ENCODE measurements at places on chromosomes 4 and X.

DNA sequence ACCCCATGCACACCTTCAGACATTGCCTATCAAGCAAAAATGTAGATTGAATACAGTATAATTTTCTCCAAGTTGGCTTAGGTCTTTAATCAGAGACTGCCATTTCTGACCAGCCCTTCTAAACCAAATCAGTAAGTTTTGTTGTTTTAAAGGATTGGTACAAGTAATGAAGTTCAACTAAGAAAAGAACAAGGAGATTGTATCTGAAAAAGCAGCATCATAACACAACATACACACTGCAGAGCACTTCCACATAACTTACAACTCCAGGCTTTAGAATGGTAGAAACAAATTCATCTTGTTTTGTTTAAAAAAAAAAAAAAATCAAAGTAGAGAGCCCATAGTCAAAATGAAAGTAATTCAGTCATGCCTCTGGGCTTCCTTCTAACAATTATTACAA is 16.1 kb upstream of the AMBN start:
- H3K27me3 ChIP-seq: peaks cover 4% of the 10 kb centered on the region
- H3K27ac ChIP-seq: no peak overlapping the region
- H3K4me1 ChIP-seq: peaks cover 32% of the 10 kb centered on the region
- H3K36me3 ChIP-seq: peaks cover 5% of the 10 kb centered on the region
- H3K4me3 ChIP-seq: no peak overlapping the region
- DNase-seq: no peak

- DNase-seq: no peak
- no peak overlapping the region for H3K27ac ChIP-seq
- H3K27me3 ChIP-seq: no peaks in the 10 kb centered on the region
- H3K4me3 ChIP-seq: no peak overlapping the region
These were observed 32.7 kb downstream of the TMEM47 start for GRCh38 chrX:34624416-34624815.

DNA sequence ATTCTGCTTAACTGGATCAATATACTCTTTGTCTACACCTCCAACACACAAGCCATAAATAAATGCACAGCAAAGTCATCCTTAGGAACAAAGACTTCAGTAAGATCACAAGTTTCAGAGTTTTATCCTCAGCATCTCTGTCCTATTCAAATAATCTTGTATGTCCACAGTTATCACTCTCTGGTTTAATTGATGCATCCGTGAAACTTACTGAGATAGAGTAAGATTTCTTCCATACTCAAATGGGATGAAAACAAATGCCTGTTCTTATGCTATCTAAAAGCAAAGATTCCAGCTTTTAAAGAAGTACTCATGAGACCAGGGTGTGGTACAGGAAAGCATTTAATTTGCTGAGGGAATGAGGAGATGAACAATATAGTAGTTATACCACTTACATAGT is 184.6 kb upstream of the SLC7A11 start:
- no peak for DNase-seq
- H3K27me3 ChIP-seq: no peaks in the 10 kb centered on the region
- H3K36me3 ChIP-seq: no peaks in the 10 kb centered on the region
- H3K4me1 ChIP-seq: no peaks in the 10 kb centered on the region
- no peak overlapping the region for H3K4me3 ChIP-seq

DNA sequence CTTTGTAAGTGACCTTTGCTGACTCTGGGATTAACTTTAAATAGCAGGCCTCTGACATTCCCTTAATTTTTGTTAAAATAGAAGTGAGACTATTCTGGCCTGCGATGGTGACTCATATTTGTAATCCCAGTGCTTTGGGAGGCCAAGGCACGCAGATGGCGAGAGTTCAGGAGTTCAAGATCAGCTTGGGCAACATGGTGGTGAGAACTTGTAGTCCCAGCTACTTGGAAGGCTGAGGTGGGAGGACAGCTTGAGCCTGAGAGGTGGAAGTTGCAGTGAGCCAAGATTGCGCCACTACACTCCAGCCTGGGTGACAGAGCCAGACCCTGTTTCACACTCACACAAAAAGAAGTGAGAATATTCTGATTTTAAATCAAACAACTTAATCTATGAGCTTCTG is 27.3 kb downstream of the ZNF330 start:
- H3K36me3 ChIP-seq: no peaks in the 10 kb centered on the region
- no peak overlapping the region for H3K27ac ChIP-seq
- no peak for DNase-seq

GRCh38 chr4:146469022-146469421 is 52.7 kb downstream of the SLC10A7 start:
- no peaks in the 10 kb centered on the region for H3K4me1 ChIP-seq
- no peaks in the 10 kb centered on the region for H3K36me3 ChIP-seq

DNA sequence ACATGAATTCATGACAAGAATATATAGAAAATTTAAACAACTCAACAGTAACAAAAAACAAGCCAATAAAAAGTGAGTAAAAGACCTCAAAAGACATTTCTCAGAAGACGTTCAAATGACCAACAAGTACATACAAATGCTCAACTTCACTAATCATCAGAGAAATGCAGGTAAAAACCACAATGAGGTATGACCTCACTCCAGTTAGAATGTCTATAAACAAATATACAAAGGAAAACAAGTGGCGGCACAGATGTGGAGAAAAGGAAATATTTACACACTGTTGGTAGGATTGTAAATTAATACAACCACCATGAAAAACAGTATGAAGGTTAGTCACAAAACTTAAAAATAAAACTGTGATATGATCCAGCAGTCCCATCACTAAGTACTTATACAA is 1033.1 kb downstream of the RAPGEF2 start:
- H3K4me1 ChIP-seq: no peaks in the 10 kb centered on the region
- H3K27ac ChIP-seq: no peak overlapping the region
- H3K36me3 ChIP-seq: peaks cover 16% of the 10 kb centered on the region
- no peaks in the 10 kb centered on the region for H3K27me3 ChIP-seq
- H3K4me3 ChIP-seq: no peak overlapping the region

DNA sequence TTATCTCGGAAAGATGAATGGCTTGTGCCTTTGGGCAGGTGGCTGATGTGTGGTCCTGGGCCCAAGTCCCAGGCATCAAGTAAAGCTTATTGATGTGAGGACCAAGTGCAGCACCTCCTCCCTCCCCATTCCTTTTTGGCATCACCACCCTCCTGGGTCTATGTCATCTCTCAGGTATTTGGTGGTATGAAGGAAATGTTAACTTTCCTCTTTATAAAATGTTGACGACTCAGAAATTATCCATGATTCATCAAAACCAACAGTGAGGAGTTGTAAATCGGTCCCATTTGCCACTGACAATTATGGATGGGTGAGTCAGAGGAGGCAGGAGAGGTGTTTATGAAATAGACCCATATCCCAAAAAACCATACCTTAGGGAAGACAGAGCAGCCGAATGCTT is 229.4 kb upstream of the GATB start:
- H3K4me1 ChIP-seq: peaks cover 4% of the 10 kb centered on the region
- DNase-seq: no peak
- peaks cover 5% of the 10 kb centered on the region for H3K27me3 ChIP-seq
- no peaks in the 10 kb centered on the region for H3K36me3 ChIP-seq
- H3K4me3 ChIP-seq: no peak overlapping the region
- no peak overlapping the region for H3K27ac ChIP-seq

DNA sequence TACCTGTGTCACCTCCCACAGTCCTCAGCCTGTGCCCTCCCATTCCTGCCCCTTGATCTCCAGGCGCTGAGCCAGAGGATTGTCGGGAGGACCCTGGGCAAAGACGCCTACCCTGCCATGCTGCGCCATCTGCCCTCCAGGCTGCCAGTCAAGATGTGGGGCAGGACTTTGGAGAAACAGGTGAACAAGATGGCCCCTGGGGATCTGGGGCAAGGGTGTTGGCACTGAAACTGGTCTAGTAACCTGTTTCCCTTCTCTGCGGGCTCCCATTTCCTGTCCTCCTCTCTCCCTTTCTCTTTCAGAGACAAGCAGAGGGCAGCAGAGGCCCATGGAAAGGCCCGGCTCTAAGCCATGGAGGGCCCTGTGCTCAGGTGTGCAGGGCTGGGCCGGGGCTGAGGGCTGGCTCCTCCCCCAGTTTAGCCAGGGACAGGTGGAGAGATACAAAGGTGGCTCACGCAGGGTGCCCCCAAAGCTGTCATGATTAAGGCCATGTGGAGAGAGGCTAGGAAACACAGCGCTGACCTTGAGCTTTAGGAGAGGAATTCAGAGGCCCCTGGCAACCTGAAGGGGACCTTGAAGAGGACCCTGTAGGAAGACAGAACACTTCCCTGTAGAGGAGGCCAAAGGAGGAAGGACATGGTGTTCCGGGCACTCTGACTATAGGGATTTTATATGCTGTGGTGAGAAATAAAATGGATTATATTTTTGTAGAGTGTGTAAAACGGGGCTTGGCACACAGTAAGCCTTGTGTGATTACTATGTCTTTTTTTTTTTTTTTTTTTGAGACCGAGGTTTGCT is at the start of gene GLOD5:
TSS of gene GLOD5 (plus strand) at position 74 of the 798 bp plus-strand sequence. CDS start at position 118, 44 bp downstream.
- peaks cover 15% of the 10 kb centered on the region for H3K27me3 ChIP-seq
- H3K36me3 ChIP-seq: no peaks in the 10 kb centered on the region
- no peak within 1 kb of the TSS for H3K27ac ChIP-seq
- DNase-seq: peak; percentile 11
- peaks cover 4% of the 10 kb centered on the region for H3K4me1 ChIP-seq
- H3K4me3 ChIP-seq: no peak within 1 kb of the TSS

DNA sequence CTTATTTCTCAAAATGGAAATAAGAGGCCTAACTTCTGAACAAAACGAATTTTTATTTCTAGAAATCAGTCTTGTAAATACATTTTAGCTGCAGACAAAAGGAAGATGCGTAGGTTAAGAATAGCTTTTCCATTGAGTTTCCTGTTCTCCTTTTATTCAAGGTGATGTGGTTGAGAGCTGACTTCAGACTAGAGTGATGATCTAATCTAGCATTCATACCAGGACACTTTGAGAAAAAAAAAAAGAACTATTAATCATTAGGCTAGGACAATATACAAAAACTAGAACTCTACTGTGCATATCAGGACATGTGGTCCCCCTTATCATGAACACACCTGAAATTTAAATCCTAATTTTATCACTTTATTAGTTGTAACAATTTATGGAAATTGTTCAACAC is 884.5 kb upstream of the EPHA5 start:
- H3K4me1 ChIP-seq: no peaks in the 10 kb centered on the region
- no peak overlapping the region for H3K27ac ChIP-seq
- no peaks in the 10 kb centered on the region for H3K36me3 ChIP-seq
- H3K4me3 ChIP-seq: no peak overlapping the region
